ENCODE measurements at places on chromosomes 4 and X.

GRCh38 chr4:154406018-154406795, 85.4 kb downstream of the DCHS2 start:
- DNase-seq, result no peak

GRCh38 chrX:132216806-132217202, 2.4 kb downstream of the RAP2C start:
- DNase-seq, result no peak

DNA sequence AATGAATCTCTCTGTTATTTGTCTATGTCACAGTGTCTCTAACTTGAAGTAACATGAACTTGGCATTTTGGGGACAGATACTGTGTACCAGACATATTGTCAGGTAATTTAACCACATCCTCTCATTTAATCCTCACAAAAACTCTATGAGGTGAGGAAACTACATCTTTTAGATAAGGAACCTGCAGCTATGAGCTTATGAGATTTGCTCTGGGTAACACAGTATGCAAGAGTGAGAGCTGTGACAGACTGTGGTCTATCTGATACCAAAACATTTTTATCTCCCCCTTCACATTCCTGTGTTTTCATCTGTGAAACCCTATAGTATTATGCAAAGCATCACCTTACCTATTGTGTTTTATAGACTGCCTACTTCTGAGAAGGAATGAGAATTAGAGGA, 58.4 kb upstream of the HS3ST1 start:
- DNase-seq, result no peak

GRCh38 chrX:52585892-52586291, 68.8 kb downstream of the SSX7 start:
- DNase-seq, result no peak

- DNase-seq, result no peak
Observed at GRCh38 chr4:10584042-10584441, 100.5 kb downstream of the CLNK start.

GRCh38 chr4:53821179-53821851, 230.0 kb upstream of the LNX1 start:
- no peak for DNase-seq

DNA sequence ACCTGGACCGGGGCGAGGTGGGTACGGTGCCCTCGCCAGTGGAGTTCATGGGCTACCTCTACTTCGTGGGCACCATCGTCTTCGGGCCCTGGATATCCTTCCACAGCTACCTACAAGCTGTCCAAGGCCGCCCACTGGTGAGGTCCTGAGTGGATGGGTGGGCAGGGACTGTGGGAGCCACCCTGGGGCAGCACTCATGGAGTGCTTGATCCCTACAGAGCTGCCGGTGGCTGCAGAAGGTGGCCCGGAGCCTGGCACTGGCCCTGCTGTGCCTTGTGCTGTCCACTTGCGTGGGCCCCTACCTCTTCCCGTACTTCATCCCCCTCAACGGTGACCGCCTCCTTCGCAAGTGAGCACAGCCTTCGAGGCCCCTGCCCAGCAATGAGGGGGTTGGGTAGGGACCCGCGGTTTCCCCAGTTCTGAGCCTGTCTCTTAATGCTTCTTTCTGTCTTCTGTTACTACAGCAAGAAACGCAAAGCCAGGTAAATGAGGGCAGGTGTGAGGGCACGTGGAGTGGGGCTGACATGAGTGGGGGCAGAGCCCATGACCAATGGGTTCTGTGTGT, 3.7 kb downstream of the PORCN start:
- no peak for DNase-seq

DNA sequence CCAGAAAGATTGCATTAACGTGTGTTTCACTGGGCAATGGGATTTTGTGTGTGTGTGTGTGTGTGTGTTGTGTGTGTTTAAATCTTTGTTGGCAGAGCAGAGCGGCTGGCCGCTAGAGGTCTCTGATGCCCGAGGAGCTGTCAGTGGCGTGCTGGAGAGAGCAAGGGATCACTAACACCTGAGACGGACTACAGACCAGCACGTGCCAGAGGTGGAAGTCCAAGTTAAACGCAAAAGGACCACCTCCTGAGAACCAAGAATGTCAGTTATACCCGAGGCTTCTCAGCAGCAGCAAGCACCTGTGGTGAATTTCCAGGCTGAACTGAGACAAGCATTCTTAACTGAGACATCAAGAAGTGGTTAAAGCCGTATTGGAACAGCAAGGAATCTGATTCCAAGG, 9.0 kb upstream of the SLC25A14 start:
- peak; percentile 39 for DNase-seq

DNA sequence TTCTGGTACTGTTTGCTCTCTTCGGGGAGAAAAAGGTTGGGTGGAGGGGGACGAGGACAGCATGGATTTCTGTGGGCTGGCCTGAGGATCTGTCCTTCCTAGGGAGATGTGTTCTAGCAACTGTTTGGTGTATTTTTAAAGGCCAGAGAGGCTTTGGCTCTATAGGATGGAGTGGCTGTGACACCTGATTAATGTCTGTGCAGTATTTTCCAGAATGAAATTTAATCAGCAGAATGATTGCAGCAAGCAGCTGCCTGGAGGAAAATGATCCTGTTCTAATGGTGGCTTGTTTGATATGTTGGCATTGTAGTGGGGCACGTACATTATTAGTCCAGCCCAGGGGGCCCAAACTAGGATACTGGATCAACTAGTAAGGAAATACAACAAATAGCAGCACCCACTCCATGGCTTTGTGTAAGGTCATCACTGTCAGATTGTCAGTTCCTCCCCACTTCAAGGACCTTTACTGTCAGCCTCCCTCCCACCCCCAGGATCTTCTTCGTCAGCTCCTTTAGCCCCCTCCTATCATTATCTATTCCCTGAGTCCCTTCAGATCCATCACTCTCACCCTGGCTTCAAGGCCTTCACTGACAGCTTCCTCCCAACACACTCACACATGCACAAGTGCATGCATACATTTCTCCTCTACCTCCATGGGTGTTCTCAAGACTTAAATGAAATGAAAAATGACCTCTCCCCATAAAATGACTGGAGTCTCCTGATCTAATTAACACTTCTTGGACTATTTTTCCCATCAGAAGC, 10.4 kb upstream of the TMEM255A start:
- no peak for DNase-seq

- DNase-seq, result no peak
Observed at GRCh38 chr4:15182600-15183220, 180.4 kb downstream of the CPEB2 start.

- no peak for DNase-seq
Observed at GRCh38 chr4:28842271-28842670, 1877.9 kb upstream of the PCDH7 start.

DNA sequence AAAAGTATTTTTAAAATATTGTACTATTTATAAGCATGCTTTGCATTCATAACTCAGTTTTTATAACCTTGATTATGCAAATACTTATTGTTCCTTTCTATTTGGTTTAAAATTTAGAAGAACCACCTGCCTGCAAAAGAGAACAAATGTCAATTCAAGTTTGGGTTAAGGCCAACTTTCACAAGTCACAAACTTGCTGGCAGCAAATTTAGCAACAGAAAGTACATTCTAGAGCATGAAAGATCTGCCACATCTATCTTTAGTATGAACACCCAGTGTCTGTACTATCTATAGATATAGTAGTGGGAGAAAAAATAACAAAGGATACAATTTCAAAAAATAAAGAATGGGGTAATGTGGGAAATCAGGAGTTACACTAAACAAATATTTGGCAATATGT, 1014.2 kb downstream of the C4orf33 start:
- no peak for DNase-seq

- DNase-seq, result no peak
Observed at GRCh38 chr4:147940171-147940570, 208.3 kb downstream of the ARHGAP10 start.

GRCh38 chr4:75011131-75011795, 78.3 kb downstream of the PARM1 start:
- DNase-seq, result no peak

DNA sequence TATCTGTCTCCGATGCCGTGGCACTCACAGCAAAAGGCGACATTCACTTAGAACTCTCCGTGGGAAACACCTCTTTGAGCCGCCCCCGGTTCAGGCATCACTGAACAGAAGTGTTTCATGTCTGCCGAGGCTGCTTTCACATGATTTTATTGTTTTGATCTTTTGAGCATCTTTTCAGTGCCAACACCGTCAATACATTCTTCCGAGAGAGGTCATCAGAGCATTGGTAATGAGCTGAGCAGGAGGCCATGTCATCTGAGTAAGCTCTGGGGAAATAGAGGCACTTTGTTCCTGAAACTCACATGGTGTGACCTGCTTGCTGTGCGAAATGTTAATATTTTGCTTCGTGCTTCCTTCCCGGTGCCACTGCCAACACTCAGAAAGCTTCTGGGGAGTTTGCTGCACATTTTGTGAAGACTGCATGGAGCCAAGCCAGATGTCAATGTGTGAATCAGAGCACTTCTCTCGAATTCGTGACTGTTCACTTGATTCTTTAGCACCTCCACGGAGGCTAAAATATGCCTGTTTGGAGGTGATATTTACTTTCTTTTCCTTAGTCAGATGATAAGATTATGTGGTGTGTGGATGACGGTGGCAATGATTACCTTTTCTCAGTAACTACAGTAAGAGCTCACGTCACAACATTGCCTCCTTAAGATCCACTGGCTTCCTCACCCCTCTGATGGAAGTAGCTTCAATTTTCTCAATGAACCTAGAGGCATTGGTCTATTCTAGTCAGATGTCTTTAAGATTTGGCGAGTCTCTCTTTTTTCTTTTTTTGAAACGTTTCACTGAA, 222.3 kb upstream of the HS3ST1 start:
- no peak for DNase-seq

DNA sequence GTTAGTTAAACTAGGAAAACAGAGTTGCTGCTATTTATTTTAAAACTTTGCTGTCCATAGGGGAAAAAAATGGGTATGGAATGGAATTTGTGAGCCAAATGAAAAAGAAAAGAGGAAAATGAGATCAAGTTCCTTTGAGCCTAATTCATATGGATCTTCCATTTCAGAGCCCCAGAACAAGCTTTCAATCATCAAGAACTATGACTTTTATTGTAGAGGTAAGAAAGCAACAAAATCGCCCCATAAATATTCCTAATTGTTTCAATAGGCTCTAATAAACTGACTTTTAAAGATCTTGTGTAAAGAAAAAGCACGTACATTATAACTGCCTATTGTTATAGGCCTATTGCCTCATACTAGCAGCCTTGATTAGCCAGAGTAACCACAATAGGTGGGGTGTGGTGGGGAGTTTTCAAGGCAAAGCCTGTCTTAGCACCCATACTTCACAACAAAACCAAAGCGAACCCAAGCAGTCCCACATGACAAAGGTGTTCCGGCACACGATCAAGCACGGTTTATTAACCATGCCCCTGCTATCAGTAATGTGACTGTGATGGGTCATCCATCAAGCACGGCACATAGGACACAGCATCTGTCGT, 44.4 kb downstream of the RBM47 start:
- DNase-seq, result no peak

DNA sequence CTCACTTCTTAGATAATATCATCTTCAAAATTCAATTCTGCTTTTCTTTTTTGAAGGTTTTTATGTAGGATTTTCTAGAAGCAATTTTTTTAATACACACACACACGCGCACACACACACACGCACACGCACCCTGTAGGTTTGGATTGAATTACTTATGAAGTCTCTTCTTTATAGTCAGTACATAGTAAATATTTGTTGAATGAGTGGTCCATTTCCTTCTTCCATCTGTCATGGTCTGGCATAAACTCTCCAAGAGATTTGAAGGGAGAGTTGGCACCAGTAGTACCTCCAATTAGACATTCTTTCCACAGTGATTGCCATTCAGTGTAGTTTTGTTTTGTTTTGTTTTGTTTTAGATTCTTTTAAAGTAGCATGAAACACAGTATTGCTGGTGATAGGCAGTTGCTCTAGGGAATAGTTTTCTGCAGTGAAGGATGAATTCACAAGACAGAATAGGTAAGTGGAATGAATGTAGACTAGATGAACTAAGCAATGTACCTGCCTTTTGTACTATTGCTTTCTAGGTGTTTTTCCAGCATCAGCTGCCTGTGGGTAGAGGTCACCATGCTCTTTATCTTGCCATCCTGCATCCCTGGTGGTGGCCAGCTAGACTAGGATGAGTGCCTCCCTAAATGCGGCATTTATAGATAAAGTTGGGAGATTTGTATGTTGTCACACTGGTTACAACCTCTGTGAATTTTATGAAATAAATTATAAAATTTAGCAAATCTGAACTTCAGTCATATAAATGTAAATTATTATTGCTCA, 20.5 kb downstream of the PDLIM5 start:
- DNase-seq, result no peak

- DNase-seq, result peak; percentile 25
Observed at GRCh38 chr4:173025131-173025530, 143.5 kb upstream of the GALNT7 start.

DNA sequence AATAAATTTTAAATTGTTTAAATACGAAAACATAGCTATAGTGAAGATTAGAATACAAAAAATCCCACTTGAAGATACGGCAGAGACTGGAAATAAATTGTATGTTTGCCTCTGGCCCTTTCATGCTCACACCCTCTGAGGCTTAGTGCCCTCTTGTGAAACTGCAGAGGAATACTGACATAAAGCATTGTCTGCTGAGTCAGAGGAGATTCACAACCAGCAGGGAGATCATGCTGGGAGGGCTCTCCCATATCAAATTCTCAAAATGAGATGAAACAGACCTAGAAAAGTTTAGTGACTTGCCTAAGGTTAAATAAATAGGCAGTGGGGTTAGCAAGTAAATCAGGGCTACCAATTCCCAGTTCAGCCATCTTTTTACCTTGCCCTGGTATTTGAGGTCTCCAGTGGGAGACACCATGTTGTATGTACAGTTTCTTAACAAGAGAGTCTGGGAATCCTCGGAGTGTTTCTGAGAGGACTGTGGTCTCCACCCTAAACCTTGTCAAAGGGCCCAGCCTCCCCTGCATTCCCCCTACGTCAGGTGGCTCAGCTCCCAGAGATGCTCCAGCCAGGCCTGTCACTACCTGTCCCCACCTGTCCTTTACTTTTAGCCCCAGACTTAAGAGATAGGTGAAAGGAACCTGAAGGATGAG, 581.4 kb upstream of the DIPK2B start:
- DNase-seq, result no peak

DNA sequence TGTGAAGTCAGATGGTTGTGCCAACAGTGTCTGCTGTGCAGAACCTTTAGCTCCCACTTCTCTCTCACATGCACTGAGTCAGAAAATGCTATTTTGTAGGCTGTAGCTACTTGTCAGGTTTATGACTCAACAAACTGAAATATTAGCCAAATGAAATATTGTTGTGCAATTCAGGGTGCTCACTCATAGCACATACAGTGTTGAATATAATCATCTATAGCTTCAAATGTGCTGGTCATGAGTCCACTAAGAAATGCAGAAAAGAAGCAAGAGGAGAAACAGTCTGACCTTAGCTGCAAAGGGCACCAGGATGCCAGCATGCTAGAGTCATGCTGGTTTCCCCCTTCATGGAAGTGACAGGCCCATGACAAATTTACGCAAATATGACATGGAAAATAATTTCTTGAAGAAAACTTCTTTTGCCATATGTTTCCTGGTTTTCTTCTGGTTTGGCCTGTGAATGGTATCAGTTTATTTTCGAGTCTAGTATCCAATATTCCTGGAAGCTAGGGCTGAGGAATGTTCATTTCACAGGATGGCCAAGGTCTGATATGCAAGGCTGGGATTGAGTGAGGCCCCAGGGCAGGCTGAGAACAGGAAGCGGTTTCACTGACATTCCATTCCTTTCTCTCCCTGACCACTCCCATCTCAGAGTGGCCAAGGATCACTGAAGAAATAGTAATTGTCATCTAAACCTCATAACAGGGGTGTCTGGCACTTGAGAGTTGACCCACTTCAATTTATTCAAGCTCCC, 10.3 kb upstream of the CXCL2 start:
- DNase-seq, result no peak

All from dorsolateral prefrontal cortex (tissue), 122 donors.